ENCODE measurements at places on chromosomes 1 and 21.

DNA sequence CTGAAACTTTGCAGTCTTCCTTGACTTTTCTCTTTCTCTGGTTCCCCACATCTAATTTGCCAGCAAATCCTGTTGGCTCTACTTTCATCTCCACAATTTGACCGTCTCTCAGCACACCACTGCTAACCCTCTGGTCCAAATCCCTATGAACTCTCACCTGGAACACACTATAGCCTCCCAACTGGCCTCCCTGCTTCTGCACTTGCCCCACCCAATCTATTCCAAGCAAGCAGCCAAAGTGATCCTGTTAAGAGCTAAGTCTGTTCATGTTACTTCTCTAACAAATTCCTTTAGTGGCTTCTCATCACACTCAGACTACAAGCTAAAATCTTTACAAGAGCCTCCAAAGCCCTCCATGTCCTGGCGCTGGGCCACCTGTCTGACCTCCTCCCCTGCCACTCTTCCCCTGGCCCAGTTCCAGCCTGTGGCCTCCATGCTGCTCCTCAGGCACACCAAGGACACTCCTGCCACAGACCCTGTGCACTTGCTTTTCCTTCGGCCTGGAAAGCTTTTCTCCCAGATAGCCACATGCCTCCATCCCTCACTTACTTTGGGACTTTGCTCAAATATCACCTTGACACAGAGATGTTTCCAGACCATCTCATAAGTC is 104.1 kb downstream of the DTL start:
- H3K27me3 ChIP-seq, result no peaks in the 10 kb centered on the region
- H3K4me1 ChIP-seq, result no peaks in the 10 kb centered on the region
- no peak overlapping the region for H3K4me3 ChIP-seq
- no peak for DNase-seq

- no peak for DNase-seq
- no peak overlapping the region for H3K4me3 ChIP-seq
- H3K4me1 ChIP-seq, result no peaks in the 10 kb centered on the region
- H3K27me3 ChIP-seq, result no peaks in the 10 kb centered on the region
These were observed 55.2 kb downstream of the MTR start for GRCh38 chr1:236850077-236850979.

DNA sequence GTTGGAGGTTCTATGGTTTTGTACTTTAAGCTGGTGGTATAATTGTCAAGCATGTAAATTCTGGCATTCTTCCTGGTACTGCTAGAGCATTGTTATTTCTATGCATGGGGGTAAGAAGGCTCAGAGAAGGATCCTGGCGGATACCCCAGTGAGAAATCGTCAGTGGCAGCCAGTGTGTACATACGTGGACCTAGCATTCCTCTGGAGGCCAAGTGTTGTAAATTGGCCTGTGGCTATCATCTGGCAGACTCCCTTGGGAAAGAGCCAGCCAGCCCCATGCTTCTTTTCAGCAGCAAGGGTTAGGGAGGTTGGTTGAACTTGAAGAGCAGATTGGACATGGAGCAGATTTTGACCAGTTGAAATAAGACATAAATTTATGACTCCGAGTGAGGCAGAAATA is 5.2 kb upstream of the AGO3 start:
- DNase-seq, result no peak
- H3K36me3 ChIP-seq, result no peaks in the 10 kb centered on the region
- peaks cover 6% of the 10 kb centered on the region for H3K4me1 ChIP-seq
- H3K4me3 ChIP-seq, result no peak overlapping the region

DNA sequence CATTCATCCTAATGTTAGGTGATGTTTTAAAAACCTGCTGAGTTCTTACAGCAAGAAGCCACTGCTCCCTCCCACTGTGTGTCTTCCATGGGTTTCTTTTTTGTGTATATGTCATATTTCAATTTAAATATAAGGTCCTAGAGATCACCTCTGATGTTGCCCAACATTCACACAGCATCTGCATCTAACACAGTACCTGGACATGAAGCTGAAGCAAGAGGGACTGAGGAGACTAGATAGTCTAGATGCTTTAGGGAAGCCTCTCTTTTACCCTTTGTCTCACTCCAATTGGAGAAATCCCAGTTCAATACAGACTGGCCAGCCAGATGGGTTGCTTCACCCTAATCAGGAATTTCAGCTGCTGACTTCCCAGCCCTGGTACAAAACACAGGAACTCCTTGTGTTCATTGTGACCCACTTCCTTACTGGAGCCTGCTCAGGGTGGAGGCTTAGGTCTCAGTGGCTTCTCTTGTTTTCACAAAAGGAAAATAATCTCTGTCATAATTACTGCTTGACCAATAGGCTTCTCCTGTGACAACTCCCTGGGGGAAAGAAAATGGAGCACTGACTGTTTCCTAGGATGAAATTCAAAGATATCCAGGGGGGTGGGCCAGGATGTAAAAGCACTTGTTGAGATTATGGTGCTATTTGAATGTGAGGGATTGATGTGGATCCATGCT is 17.3 kb downstream of the BTG2 start:
- peak overlapping the region; percentile 100 for H3K27ac ChIP-seq
- peak overlapping the region; percentile 11 for H3K4me3 ChIP-seq
- no peak for DNase-seq
- H3K4me1 ChIP-seq, result peaks cover 93% of the 10 kb centered on the region
- H3K27me3 ChIP-seq, result no peaks in the 10 kb centered on the region

- H3K4me3 ChIP-seq, result no peak overlapping the region
- H3K36me3 ChIP-seq, result no peaks in the 10 kb centered on the region
- H3K4me1 ChIP-seq, result no peaks in the 10 kb centered on the region
- H3K27ac ChIP-seq, result no peak overlapping the region
These were observed 10.7 kb upstream of the GRHL3 start for GRCh38 chr1:24308365-24309015.

- H3K27me3 ChIP-seq, result no peaks in the 10 kb centered on the region
- peak overlapping the region; percentile 80 for H3K27ac ChIP-seq
- DNase-seq, result no peak
- H3K4me1 ChIP-seq, result peaks cover 17% of the 10 kb centered on the region
- peak overlapping the region; percentile 55 for H3K4me3 ChIP-seq
- H3K36me3 ChIP-seq, result no peaks in the 10 kb centered on the region
These were observed 8.7 kb downstream of the PDXK start for GRCh38 chr21:43727519-43728153.

GRCh38 chr21:18989953-18990495 is 586.4 kb upstream of the TMPRSS15 start:
- no peaks in the 10 kb centered on the region for H3K27me3 ChIP-seq
- no peak overlapping the region for H3K27ac ChIP-seq
- no peak for DNase-seq
- H3K36me3 ChIP-seq, result no peaks in the 10 kb centered on the region
- no peak overlapping the region for H3K4me3 ChIP-seq
- no peaks in the 10 kb centered on the region for H3K4me1 ChIP-seq

- H3K36me3 ChIP-seq, result no peaks in the 10 kb centered on the region
- no peak overlapping the region for H3K4me3 ChIP-seq
- DNase-seq, result no peak
- H3K4me1 ChIP-seq, result no peaks in the 10 kb centered on the region
- H3K27me3 ChIP-seq, result no peaks in the 10 kb centered on the region
These were observed 135.7 kb downstream of the C1orf94 start for GRCh38 chr1:34312359-34312758.

GRCh38 chr1:233679591-233680373 is 65.9 kb downstream of the KCNK1 start:
- no peaks in the 10 kb centered on the region for H3K4me1 ChIP-seq
- no peak overlapping the region for H3K4me3 ChIP-seq

DNA sequence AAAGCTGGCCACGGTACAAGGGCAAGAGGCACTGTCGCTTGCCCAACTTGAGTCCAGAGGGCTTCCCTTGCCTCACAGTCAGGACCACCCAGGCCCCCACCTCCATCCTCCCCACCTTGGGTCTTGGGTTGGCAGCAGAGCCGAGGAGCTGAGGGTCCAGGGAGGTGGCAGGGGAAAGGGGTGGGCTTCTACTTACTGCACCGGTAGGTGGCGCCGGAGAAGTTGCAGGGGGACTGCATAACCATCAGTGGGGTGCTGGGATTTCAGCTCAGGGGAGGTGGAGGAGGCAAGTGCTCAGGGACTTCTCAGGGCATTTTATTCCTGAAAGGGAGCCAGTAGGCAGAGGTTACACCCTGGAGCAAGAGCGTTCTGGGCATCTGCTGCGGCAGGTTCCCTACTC is 44.0 kb downstream of the TRIM62 start:
- H3K4me3 ChIP-seq, result no peak overlapping the region
- DNase-seq, result peak; percentile 23
- no peaks in the 10 kb centered on the region for H3K27me3 ChIP-seq
- H3K4me1 ChIP-seq, result no peaks in the 10 kb centered on the region
- no peak overlapping the region for H3K27ac ChIP-seq

GRCh38 chr1:212606395-212607205 is 2.0 kb upstream of the ATF3 start:
- H3K36me3 ChIP-seq, result no peaks in the 10 kb centered on the region
- DNase-seq, result peak; percentile 71
- peaks cover 21% of the 10 kb centered on the region for H3K4me1 ChIP-seq
- no peak overlapping the region for H3K27ac ChIP-seq

Data from T-cell (primary cell).